ENCODE measurements at places on chromosomes 12 and 14.

GRCh38 chr12:101694297-101694848 is 3.1 kb upstream of the CHPT1 start:
- no peak for DNase-seq

GRCh38 chr12:127150028-127150427 is 1116.9 kb upstream of the TMEM132C start:
- no peak for DNase-seq

DNA sequence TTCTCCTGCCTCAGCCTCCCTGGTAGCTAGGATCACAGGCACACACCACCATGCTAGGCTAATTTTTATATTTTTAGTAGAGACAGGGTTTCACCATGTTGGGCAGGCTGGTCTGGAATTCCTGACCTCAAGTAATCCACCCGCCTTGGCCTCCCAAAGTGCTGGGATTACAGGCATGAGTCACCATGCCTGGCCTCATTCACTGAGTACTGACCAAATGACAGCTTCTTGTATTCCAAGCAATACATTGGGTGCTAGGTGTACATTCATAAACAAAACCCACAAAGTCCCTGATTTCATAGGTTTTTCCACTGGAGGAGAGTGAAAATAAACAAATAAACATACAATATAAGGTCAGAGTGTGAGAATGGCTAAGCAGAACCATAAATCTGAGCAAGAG is 136.3 kb downstream of the HELB start:
- DNase-seq, result no peak

GRCh38 chr12:113860059-113860820 is 105.9 kb downstream of the RBM19 start:
- no peak for DNase-seq

- peak; percentile 46 for DNase-seq
Observed at GRCh38 chr14:74362361-74362915, 14.2 kb downstream of the VRTN start.

GRCh38 chr14:54451961-54452360 is 10.8 kb upstream of the CNIH1 start:
- DNase-seq, result no peak

- no peak for DNase-seq
Observed at GRCh38 chr12:2974560-2974971, 15.4 kb downstream of the TEAD4 start.

- no peak for DNase-seq
Observed at GRCh38 chr12:2231011-2231595, 178.3 kb downstream of the CACNA1C start.

- no peak for DNase-seq
Observed at GRCh38 chr14:89252887-89253532, 164.0 kb downstream of the FOXN3 start.

DNA sequence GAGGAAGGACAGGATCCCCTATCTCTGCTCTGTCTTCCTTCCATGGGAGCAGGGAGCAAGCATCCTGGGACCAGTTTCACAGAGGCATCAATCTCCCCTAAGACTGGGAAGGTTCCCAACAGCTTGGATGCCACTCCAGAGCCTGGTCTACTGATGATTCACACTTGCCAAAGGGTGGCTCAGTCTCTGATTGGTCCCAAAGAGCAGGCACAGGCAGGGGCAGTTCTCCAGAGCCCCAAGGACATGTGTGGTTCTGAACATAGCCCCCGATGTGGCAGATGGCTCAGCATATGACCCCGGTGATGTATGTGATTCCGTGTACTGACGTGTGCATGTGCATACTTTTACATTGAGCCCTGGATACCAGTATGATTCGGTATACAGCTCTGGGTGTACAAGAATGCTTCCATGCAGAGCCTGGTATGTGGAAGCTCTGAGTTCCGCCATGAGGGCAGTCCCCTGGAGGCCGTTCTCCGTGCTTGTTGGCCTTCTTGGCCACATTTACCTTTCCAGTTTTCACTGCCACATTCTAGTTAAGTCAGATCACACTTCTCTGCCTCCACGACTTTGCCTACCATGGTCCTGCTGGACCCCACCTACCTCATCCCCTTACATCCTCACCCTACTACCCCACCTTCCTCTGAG is 21.2 kb downstream of the ITGA7 start:
- no peak for DNase-seq

DNA sequence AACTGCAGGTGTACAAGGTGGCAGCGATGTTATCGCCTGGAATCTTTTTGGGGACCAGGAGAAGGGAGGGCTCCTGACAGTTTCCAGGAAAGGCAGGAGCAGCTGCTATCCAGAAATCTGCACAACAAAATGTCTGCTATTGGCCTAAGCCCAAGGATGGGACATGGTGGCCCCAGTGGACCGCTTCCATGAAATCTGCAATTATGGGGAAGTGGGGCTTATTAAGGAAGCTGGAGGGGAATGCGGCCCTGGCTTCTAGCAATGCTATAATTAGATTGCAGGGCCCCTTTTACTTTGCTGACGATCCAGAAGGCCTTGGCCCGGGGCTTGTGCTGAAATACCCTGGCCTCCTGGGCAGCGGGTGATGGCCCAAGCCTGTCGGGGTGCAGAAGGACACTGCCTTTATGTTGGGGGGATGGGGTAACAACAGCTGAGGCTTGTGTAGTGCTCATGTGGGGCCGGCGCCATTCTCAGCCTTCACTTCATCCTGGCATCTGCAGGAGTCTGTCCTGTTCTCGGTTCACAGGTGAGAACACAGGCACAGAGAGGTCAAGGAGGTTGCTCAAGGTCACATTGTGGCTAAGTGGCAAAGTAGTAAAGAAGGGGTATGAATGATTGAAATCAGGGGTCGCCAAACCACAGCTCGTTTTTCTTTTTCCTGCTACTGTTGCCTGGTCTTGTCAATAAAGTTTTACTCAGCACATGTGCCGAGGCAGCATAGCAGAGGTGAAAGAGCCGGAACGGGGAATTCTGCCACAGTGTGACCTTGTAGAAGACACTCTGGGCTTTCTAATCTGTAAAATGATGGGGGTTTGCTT is 153.5 kb downstream of the RBM19 start:
- DNase-seq, result no peak

DNA sequence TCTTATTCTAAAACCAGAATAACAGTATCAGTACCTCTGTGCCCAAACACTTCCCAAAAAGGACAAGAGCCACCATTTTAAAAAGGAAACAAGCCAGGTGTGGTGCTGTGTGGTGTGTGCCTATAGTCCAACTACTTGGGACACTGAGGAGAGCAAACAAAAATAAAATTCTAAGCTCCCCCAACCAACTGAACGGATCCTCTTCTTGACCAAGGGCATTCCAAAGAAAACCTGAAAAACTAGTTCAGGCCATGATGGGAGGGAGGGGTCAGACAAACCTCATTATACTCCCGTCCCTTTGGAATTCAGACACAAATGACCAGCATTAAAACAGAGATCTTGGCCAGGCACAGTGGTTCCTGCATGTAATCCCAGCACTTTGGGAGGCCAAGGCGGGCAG is 20.5 kb downstream of the SLC11A2 start:
- no peak for DNase-seq

GRCh38 chr14:61638595-61639387 is 56.5 kb upstream of the HIF1A start:
- no peak for DNase-seq

DNA sequence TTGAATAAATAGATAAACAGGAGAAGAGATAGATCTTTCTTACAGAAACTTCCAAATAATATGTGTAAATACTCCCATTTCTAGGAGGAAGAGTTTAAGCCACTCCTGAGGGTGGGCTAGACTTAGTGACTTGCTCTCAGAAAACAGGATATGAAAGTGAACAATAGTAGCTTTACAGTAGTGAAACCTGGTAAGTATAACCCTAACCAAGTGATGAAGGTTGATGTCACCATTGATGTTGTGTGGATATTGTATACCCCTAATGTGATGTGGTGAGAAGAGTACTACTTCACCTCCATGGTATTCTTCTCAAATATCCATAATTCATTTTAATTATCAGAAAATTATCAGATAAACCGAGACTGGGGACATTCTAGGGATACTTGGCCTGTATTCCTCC is 20.9 kb downstream of the AKAP6 start:
- no peak for DNase-seq

DNA sequence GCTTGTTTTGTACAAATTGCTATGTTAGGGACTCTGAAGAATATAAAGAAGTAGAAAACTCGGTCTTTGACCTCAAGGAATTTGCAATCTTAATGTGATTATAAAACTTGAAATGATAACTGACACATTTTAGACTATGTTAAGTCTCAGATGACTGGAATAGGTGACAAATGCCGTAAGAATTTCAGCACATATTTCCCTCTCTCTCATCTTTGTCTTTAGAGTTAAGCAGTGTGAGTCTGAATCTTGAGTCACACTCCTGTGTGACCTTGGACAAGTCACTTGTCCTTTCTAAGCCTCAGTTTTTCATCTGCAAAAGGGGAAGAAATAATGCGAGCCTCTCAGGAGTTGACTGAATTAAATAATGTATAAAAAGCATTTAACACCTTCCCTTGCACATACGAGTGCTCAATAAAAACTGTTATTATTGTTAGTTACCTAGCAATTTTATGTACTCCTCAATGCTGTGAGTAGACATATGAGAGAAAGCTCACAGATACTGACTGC is 103.7 kb downstream of the DYRK2 start:
- DNase-seq, result no peak

DNA sequence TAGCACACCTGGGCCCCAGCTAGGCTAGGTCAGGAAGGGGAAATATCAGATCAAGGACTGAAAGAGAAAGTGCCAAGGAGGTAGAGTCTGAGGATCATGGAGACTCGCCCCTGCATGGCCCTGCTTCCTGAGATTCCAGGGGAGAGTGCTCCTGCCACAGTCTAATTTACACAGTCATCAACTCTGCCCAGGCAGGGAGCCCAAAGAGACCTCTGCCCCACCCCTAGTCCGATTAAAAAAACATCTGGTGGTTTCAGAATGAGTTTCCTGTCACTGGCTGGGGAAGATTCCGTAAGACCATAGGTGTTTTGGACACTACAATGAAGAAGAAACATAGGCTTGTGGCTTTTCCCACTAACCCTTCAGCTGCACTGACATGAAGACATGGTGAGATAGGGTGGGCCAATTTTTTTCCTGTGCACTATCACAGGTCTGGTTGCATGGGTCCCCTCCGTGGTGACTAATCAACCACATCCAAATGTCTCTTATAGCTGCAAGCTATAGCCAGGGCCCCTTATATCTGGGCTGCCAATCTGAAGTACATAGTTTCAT is 31.5 kb upstream of the GZMB start:
- no peak for DNase-seq

GRCh38 chr14:101418601-101419000 is 142.7 kb upstream of the DIO3 start:
- DNase-seq, result no peak

- no peak for DNase-seq
Observed at GRCh38 chr14:23605931-23606585, 27.5 kb upstream of the JPH4 start.

- no peak for DNase-seq
Observed at GRCh38 chr12:49400304-49400703, 33.0 kb downstream of the SPATS2 start.

GRCh38 chr14:81219759-81220579 is 790 bp downstream of the GTF2A1 start:
- no peak for DNase-seq

DNA sequence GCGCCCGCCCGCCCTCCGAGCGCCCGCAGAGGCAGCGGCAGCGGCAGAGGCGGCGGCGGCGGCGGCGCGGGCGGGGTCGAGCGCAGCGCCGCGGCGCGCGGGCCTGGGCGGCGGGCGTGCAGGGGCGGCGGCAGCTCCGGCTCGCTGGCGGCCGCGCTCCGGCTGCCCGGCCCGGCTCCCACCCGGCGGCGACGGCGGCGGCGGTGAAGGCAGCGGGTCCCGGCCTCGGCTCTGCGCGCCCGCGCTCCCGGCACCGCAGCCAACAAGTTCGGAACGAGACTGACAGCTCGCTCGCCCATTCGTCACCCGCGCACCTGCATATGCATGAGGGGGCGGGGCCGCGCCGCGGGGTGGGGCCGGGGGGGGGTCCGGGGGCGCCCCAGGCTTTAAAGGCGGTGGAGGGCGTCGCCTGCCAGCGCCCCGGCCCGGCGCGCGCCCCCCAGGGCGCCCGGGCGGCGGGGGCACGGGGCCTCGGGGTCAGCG is at the start of gene JAG2:
Gene JAG2, minus strand, starts transcription at position 281 of the 483 bp plus-strand sequence. CDS start 356 bp downstream, outside the sequence.
- no peak for DNase-seq

DNA sequence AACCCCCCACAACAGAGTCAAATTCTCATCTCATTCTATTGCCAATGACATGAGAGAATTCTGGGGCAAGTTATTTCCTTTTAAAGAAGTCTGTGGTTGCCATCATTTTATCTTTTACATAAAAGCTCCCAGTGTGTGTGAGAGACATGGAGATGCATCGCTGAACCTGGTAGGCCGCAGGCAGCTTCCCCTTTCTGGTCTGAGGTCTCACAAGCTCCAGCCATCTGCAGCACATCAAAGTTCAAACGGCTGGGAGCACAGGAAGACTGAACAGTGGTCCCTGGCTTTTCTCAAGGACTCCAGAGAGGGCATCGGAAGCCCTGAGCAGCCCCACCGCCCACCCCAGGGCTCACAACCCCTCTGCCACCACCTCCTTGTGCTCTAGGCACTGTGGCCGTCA is 141.7 kb downstream of the RIMBP2 start:
- DNase-seq, result no peak

GRCh38 chr12:104669089-104669721 is 212.5 kb downstream of the CHST11 start:
- DNase-seq, result no peak

DNA sequence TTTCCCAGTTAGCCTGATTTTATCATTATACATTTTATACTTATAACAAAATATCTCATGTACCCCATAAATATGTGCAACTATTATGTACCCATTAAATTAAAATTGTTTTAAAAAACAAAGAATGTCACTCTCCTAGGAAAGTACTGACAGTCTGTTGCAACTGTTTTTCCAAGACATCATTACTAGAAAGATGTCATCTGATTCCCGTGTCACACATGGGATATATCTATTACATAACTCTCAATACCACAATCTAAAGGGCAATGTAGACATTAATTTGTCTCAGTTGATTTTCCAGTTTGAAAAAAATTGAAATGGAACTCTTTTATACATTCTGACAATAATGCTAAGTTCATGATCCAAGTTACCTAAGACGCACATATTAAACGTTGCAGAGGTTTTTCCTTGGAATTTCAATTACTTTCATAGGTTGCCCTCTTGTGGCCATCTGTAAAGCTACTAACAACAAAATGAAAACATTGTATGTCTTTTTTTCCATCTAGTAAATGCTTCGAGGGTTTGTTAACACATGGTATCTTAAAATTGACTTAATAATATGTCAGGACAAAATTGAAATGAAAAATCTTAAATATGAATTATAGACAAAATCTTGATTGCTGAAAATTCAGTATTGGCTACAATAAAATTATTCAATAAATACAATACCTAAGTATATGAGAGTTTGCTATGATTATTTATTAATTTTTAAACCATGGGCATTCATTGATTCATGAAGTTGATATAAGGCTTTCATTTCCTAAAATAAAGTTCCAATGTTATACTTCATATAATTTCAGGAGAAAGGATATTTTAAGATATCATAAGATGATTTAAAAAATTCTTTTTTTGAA is 131.6 kb downstream of the PPFIA2 start:
- DNase-seq, result peak; percentile 63

All from amniotic stem cell (primary cell).